Stimulated activated naive CD4-positive, alpha-beta T cell treated with Interleukin-2 at 50 U/mL for 16 hours (primary cell): ENCODE measurements at places on chromosomes 6 and 20.

GRCh38 chr20:25135031-25135430 lies 53.1 kb upstream of the VSX1 start:
- DNase-seq = no peak

- no peak for DNase-seq
These were observed 17.9 kb downstream of the SLC2A12 start for GRCh38 chr6:134034478-134034877.

DNA sequence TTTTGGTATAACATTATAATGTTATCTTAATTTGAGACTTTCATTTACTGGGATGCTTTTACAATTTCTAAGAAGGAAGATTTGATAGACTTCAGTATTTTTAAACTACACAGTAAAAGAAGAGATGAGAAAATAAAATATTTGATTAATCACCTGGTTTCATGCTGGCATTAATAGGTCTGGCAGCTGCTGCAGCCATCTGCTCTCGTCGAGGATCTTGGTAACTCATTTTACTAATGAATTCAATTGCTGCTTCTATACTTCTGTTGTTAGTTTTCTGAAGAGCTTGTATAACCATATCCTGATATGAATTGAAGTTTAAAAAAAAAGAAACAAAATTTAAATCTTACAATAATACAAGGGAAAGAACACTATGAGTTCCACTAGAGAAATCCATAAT lies 23.0 kb downstream of the LATS1 start:
- no peak for DNase-seq

DNA sequence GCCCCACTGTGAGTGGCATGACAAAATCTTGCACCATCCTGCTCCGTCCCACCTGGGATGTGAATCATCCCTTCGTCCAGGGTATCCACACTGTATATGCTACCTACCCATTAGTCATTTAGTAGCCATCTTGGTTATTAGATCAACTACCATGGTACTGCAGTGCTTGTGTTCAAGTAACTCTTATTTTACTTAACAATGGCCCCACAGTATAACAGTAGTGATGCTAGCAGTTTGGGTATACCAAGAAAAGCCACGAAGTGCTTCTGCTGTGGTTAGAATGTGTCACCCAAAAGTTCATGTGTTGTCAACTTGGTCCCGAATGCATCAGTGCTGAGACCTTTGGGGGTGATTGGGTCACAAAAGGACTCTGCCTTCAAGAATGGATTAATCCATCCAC lies 11.7 kb downstream of the OSER1 start:
- DNase-seq = no peak

- DNase-seq = no peak
These were observed 134.4 kb upstream of the TOP1 start for GRCh38 chr20:40894237-40894630.

GRCh38 chr6:35330541-35331119 lies 11.7 kb upstream of the PPARD start:
- no peak for DNase-seq

- DNase-seq = no peak
These were observed 65.5 kb upstream of the BTN3A2 start for GRCh38 chr6:26299286-26300042.

- DNase-seq = no peak
These were observed 13.9 kb downstream of the JAG1 start for GRCh38 chr20:10659651-10660601.

DNA sequence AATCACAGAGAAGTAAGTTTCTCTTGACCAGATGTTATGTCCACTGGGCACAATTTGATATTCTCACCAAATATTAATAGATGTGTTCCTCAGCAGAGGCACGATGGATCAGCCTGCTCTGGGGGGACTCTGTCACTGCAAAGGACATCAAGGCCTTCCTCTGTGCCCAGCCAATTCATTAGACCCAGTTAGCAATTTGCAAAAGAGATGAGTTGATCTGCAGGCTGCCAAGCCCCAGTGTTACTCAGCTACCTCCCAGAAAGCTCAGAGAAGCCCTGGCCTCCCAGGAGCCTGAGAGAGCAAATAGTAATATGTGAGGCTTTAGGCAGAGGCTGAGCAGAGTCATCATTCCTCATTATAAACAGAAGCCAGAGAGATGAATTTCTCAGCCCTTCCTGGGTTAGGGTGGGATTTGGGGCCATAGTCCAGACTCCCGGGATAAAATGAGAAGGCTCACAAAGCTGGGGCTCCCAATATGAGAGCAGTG lies 54.2 kb downstream of the ZNF831 start:
- no peak for DNase-seq

GRCh38 chr6:158962371-158962770 lies 37.6 kb downstream of the RSPH3 start:
- no peak for DNase-seq

- no peak for DNase-seq
These were observed 54.9 kb downstream of the PLAGL1 start for GRCh38 chr6:143952947-143953701.

GRCh38 chr6:12119085-12119588 lies 107.0 kb downstream of the HIVEP1 start:
- peak; percentile 19 for DNase-seq

GRCh38 chr20:53413186-53413631 lies 180.4 kb downstream of the ZNF217 start:
- peak; percentile 20 for DNase-seq

DNA sequence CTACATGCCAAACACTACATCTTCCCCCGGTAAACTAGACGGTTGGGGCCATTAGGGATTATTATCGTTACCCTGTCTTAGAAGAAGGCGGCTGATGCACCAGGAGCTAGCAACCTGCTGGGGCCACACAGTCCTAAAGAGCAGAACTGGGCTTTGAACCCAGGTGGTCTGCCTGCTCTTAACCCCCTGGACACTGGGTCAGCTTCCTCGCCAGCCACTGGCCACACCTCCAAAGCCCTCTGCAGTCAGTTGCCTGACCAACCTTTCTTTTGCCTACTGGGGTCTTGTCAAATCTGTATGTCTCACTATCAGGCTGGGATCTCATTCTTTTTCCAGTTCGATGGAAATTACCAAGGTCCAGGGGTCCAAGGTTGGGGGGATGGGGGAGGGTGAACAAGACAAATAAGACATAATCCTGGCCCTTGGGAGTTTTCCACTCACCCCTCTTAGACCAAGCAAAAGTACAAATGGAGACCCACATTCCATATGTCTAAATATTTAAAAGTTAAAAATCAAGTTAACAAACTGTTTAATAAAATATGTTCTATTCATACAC lies 34.0 kb upstream of the FOXP4 start:
- no peak for DNase-seq

DNA sequence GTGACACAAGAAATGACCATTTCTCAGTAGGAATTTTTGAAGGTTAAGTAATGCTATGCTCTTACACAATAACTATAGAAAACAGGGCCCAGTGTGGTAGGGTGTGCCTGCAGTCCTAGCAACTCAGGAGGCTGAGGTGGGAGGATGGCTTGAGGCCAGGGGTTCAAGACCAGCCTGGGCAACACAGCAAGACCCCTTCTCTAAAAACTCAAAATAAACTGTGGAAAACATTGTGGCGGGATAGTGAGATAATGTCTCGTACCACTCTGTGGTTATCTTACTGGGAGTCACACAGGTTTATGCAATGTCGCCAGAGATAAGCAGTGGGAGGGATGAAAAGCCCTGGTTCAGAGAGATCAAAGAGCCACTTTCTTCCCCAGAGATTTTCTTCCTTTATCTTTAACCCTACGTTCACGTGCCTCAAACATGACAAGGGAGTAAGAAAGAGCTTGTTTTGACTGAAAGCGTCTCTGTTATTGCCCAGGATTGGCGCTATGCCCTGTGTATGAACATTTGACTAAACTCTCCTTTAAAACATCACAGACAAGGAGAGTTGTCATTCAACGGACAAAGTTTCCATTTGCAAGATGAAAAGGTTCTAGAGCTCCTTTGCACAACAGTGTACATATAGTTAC lies 13.9 kb downstream of the GCM1 start:
- DNase-seq = no peak

DNA sequence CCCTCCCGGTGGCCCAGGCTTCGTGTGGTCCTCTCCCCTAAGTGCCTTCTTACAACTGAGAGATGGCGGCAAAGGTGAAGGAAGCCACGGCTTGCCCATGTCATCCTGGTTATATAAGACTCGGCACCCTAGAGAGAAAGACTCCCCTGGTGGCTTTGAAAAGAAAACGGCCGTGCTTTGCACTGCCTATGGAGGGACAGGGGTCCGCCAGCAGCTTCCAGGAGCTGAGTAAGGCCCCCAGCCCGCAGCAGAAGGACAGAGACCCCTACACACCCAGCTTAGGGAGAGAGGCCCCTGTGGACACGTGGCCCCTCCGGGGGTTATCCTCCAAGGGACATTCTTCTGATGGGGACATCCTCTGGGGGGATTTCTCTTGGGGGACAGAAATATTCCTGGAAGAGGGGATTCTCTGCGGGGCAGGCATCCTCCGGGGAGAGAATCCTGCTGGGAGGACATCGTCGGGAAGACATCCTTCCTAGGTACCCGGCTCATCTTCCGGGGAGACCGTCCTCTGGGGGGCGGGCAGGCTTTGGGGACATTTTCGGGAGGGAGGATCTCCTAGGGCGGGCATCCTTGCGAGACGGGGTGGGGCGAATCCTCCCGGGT lies 511 bp upstream of the OGFR start:
- no peak for DNase-seq

- peak; percentile 15 for DNase-seq
These were observed 17.9 kb upstream of the CCDC170 start for GRCh38 chr6:151475653-151476523.

GRCh38 chr6:114062199-114062598 lies 91.3 kb upstream of the HDAC2 start:
- DNase-seq = no peak

DNA sequence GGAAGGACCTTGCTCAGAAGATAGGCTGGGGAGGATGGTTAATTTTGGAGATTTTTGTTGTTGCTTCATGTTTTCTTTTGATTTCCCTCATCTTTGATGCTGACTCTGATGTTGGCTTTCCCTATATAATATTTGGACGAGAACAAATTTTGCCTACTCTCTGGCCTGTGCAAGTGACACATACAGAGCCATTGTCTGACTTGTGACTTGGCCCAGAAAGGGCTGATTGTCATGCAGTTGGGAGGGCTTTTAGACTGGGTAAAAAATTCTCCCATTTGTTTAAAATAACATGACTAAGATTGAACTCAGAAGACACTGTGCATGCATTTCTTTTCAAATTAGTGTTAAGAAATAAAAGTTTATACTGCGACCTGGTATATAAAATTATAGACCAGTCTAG lies 98.6 kb upstream of the SUPT3H start:
- DNase-seq = no peak

GRCh38 chr20:1671891-1672669 lies 14.5 kb upstream of the SIRPG start:
- DNase-seq = no peak

GRCh38 chr6:20633566-20634340 lies 99.5 kb downstream of the CDKAL1 start:
- DNase-seq = no peak

- no peak for DNase-seq
These were observed 212.5 kb upstream of the CHD6 start for GRCh38 chr20:41830702-41831101.

DNA sequence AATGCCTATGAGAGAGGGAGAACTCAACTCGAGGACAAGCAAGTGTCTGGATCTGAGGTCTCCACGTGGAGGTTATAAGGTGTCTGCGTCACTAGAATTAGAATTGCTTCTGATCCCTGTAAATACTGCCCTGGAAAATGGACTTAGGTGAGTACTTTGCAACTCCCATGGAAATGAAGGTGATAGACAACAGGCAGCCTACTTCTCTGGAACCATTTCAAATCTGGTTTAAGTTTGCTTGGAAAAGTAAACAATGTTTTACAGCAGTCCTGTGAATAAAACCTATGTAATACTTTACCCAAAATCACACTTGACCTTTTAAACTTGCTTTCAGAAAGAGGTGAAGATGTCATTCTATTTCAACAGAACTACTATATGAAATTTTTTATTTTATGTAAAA lies 70.1 kb upstream of the TENT5A start:
- no peak for DNase-seq

DNA sequence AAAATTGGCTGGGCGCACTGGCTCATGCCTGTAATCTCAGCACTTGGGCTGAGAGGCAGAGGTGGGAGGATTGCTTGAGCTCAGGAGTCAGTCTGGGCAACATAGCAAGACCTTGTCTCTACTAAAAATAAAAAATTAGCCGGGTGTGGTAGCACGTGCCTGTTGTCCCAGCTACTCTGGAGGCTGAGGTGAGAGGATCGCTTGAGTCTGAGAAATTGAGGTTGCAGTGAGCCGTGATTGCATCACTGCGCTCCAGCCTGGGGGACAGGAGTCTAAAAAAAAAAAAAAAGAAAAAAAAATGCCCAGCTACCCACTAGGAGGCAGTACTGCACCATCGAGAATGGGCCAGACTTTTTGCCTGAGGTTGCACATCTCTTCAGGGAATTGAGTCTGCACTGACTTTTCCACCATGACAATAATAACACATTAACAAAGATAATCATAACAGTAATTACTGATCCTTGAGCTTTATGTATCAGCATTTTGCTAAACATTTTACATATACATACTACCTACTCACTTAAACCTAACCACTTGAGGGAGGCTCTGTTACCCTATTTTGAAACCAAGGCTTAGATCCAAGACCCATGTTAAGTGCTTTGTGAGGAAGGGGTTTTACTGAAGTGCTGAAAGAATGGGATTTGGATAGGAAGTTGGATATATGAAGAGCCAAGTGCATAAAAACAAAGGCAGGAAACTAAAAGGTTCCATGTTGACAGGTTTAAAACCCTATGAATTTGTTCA lies 21.0 kb downstream of the SRSF3 start:
- DNase-seq = peak; percentile 27
